Hypothalamus (tissue), 51 donors: ENCODE measurements at places on chromosomes 12 and 14.

- DNase-seq, result no peak
Measured at GRCh38 chr12:125387206-125387605, 322.0 kb downstream of the AACS start.

- no peak for DNase-seq
Measured at GRCh38 chr12:4141348-4142270, 132.0 kb upstream of the CCND2 start.

DNA sequence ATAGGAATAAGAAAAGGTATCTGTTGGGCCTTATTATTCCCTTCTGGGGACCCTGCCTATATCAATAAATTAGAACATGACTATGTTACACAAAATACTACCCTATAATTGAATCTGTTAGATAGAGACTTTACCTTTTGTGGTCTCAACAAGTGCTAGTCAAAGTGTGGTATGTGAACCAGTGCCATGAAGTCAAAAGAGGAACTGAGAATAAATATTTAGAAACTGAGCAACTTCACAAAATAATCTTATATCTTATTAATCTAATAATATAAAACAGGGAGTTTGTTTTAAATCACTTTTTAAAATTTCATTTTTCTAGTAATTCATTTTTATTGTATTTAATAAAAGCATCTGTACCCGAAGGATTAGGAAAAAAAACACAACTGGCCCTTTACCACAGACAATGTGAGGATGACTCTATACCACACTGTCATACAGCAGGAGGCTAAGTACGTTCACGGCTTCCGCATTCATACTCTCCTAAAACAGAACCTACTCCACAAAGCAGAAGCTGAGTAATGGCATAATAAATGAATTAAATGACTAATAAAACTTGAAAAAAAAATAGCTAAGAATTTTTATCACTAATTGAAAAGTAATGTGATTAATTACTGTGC lies 42.1 kb downstream of the SEC23A start:
- DNase-seq, result no peak

DNA sequence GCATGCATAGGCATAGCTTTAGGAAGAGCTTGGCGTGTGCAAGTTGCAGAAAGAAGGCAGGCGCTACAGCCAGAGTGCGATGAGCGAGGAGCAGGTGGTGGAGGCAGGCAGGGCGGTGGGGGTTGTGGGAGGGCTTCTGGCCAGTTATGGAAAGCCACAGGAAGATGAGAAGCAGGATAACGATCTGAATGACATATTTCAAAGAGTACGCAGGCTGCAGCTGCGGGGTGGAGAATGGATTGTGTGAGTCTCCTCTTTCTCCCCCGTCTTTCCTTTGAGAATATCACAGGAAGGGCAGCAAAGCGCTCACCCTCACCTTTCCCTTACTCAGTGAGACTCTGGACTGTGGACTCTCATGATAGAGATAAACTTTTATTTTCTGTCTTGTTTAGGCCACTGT lies 48.7 kb upstream of the PLXNC1 start:
- no peak for DNase-seq

- no peak for DNase-seq
Measured at GRCh38 chr12:80400571-80400991, 43.5 kb upstream of the PTPRQ start.

- DNase-seq, result no peak
Measured at GRCh38 chr14:55938249-55938791, 179.9 kb upstream of the PELI2 start.

DNA sequence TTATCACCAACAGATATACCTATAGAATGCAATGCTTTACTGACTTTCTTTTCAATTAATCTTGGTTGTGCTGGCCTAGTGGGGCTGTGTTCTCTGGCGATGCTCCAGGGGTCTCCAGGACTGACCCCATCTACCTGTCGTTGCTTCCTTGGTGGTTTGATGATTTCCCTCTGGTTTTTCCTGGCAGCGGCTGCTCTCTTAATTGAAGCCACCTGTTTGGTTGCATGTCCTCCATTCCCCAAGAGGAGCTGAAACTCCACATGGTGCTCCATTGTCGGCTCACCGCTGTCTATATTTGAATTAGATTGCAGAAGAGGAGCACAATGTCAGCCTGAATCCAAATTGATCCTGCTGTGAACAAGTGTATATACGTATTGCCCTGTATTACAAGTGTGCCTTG lies 7.1 kb upstream of the IFNG-AS1 start:
- no peak for DNase-seq

- no peak for DNase-seq
Measured at GRCh38 chr12:38956337-38956736, 50.9 kb upstream of the CPNE8 start.

DNA sequence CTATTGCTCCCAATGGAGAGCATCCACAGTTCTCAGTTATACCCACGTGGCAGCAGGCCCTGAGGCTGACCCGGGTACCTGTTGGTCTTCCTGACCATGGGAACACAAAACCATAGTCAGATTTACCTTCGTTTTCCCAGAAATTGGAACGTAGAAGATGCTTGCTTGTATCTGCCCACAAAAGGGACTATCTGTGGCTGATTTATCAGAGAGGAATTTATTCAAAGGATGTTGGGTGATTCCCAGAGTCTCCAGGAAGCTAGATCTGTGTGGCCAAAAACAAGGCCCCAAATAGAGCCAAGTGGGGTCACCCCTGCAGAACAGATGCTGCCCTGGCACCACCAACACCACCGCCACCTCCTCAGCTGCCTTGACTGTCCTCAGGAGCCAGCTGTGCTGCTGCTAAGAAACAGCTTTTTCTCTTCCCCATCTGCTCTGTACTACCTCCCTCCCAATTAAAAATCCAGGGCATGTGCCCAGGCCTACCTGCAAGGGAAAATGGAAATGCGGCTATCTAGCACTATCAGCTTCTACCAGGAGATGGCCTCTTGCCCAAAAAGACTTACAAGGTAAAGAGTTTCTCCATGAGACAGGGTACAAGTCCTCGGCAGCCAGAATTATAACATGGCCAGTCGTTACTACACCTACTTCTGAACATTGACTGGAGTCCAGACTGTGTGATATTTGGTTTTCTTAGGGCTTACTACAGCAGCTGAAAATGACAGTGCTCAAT lies 128.6 kb upstream of the PLEKHG7 start:
- DNase-seq, result no peak

- peak; percentile 52 for DNase-seq
Measured at GRCh38 chr14:75307700-75308379, 29.2 kb downstream of the FOS start.

DNA sequence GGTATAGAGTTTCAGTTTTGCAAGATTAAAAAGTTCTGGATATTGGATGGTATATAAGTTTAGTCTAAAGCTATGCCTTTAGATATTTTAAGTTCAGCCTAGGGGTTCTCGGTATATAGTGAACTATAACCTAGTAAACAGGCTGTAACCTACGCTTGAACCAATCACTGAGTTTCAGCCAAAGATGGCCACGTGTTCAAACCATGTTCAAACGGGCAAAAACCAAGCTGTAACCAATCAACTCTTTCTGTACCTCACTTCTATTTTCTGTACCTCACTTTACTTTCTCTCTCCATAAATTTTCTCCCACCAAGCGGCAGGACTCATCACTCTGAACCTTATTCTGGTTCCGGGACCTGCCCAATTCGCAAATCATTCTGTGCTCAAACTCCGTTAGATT lies 1.4 kb downstream of the TMBIM4 start:
- no peak for DNase-seq

DNA sequence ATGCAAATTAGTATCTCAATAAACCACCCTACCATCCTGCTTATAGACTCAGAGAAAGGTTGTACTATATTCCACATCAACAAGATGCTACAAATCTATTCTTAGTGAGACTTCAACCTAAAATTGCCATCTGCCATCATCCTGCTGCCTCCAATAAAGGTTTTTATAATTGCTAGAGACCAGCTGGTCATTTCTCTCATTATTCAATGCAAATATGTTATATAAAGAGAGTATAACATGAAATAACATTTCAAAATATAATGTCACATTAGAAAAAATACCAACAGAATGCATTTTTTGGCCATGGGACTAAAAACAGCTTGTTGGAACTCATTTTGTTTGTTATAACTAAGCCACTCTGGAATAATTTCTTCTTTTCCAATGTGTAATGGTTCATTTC lies 247.3 kb downstream of the LRIG3 start:
- no peak for DNase-seq
